ENCODE measurements at places on chromosomes 7 and 10. TPM values are rescaled to one million over a fixed set of nuclear protein-coding genes. Genes with fewer than 3 reads are reported as not detected.

DNA sequence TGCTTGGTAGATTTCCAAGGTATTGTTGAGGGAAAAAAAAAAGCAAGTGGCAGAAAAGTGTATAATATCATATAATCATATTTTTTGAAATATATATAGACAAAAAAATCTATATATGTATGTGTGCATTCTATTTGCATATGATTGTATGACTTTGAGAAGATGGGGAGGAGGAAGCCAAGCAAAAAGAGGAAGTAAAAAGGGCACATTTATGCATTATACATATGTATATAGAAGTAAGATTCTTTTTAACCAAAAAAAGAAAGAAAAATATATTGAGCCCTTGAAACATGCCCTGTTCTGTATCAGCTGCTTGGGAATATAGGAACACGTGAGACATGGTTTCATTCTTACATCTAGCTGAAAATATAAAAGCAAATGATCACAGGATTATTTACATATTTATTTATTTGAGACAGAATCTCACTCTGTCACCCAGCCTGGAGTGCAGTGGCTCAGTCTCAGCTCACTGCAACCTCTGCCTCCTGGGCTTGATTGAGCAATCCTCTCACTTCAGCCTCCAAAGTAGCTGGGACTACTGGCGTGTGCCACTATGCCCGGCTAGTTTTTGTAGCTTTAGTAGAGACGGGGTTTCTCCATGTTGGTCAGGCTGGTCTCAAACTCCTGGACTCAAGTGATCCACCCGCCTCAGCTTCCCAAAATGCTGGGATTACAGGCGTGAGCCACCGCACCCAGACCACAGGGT lies 18.0 kb upstream of the SLF2 start:
- peaks cover 15% of the 10 kb centered on the region for H3K4me1 ChIP-seq
- H3K4me3 ChIP-seq: no peak overlapping the region
- no peak for DNase-seq
- H3K27me3 ChIP-seq: peaks cover 7% of the 10 kb centered on the region
- no peak overlapping the region for H3K27ac ChIP-seq

- DNase-seq: no peak
- no peak overlapping the region for H3K4me3 ChIP-seq
- peak overlapping the region; percentile 46 for H3K27ac ChIP-seq
- H3K36me3 ChIP-seq: no peaks in the 10 kb centered on the region
These were observed 36.6 kb upstream of the SEMA3A start for GRCh38 chr7:84231157-84231556.

GRCh38 chr10:59272061-59272460 lies 90.3 kb downstream of the FAM13C start:
- no peak overlapping the region for H3K4me3 ChIP-seq
- DNase-seq: no peak
- peaks cover 8% of the 10 kb centered on the region for H3K36me3 ChIP-seq
- no peaks in the 10 kb centered on the region for H3K4me1 ChIP-seq
- peaks cover 12% of the 10 kb centered on the region for H3K27me3 ChIP-seq

GRCh38 chr7:157427811-157428553 lies 91.2 kb downstream of the DNAJB6 start:
- H3K27me3 ChIP-seq: no peaks in the 10 kb centered on the region
- peaks cover 15% of the 10 kb centered on the region for H3K4me1 ChIP-seq
- no peaks in the 10 kb centered on the region for H3K36me3 ChIP-seq
- H3K4me3 ChIP-seq: no peak overlapping the region
- no peak overlapping the region for H3K27ac ChIP-seq

The MACC1 gene
- total RNA-seq: not detected

The EGFR gene
- total RNA-seq: 13.6 TPM

The INHBA gene
- 601 TPM for total RNA-seq

Measured in chondrocyte (in vitro differentiated cells).